ENCODE measurements at places on chromosomes 12 and 14.

DNA sequence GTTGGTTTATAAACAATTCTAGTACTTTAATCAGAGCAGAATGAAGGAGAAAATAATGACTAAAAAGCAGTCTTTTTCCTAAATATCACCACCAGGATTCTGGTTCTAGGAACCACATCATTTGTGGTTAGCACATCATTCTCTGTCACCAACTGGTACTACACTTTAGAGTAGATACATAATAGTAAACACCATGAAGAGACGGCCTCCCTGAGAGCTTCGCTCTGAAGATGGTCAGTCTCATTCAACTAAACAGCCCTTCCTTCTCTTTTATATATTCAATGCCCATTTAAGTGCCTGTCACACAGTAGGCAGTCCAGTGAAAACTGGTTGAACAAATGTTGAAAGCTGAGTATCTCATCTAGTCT, 10.9 kb downstream of the SLC38A2 start:
- no peak for DNase-seq

- DNase-seq, result no peak
These were observed 2.5 kb upstream of the CFAP251 start for GRCh38 chr12:121915841-121916321.

- no peak for DNase-seq
These were observed 380.3 kb upstream of the TBX3 start for GRCh38 chr12:115064296-115064695.

GRCh38 chr12:130357241-130357640, 19.6 kb downstream of the PIWIL1 start:
- DNase-seq, result no peak

GRCh38 chr12:31970199-31970598, 11.0 kb downstream of the RESF1 start:
- no peak for DNase-seq

- DNase-seq, result no peak
These were observed 99.8 kb downstream of the DIP2B start for GRCh38 chr12:50604640-50604920.

DNA sequence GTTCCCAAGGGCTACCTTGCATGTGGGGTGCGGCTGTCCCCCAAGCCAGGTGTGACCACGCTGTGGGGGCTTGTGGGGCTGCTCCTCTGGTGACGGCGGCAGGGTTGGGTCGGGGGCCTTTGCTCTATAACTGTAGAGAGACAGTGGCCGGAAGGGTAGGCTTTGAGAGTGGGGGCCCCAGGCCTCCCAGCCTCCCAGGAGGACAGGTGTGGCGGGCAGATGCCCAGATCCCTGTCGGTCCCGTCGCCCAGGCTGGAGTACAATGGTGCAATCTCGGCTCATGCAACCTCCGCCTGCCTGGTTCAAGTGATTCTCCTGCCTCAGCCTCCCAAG, 2.7 kb upstream of the GPR132 start:
- DNase-seq, result no peak

DNA sequence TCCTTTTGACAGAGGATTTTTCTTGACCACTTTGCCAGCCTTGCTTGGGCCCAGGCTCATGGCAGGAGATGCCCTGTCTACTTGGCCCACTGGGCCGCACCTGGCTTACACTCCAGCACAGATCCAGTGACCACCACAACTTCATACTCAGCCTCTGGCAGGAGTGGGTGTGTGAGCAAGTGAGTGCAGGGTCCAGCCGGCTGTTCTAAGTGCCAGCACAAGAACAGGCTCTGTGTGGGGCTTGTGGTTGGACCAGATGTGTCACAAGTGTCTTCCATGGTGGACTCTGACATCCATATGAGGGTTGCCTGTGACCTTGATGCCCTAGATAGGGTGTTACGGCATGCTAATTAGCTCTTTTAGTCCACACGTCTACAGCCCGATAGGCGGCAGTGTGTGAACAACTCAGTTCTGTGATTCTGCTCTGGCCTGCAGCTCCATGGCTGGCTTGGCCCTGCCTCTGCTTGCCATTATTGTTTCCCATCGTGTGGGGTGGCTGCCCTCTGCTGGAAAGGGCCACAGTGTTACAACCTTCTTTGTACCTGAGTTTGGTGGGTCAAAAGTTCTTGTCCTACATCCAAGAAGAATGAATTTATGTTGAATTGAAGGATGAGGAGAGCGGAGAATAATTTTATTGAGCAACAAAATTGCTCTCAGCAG, 1089.1 kb downstream of the SLC6A15 start:
- DNase-seq, result no peak

GRCh38 chr14:55160989-55161388, 30.4 kb downstream of the DLGAP5 start:
- DNase-seq, result no peak

Measured in NCI-H1930 (cell line).